ENCODE measurements at places on chromosomes 1 and 21.

DNA sequence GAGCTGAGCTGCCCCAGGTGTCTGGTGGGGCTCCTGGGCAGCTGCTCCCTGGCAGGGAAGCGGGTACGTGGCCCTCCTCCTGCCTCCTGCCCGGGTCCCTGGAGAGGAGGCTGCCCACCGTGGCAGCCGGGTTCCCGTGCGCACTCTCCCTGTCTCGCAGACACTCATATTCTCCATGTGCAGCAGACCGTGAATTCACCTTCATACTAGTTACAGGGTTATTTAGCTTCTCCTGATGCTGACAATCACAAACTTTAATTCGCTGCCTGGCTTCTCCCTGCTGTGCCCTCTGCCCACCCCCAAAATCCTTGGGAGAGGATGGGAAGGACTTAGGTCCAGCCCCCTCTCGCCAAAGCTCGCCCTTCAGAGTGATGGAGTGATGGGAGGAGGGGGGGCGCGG is 95.3 kb downstream of the CASZ1 start:
- DNase-seq: no peak

- no peak for DNase-seq
These were observed 15.7 kb upstream of the EDEM3 start for GRCh38 chr1:184770181-184770979.

- no peak for DNase-seq
These were observed 180.9 kb downstream of the PCP4 start for GRCh38 chr21:40047993-40048730.

DNA sequence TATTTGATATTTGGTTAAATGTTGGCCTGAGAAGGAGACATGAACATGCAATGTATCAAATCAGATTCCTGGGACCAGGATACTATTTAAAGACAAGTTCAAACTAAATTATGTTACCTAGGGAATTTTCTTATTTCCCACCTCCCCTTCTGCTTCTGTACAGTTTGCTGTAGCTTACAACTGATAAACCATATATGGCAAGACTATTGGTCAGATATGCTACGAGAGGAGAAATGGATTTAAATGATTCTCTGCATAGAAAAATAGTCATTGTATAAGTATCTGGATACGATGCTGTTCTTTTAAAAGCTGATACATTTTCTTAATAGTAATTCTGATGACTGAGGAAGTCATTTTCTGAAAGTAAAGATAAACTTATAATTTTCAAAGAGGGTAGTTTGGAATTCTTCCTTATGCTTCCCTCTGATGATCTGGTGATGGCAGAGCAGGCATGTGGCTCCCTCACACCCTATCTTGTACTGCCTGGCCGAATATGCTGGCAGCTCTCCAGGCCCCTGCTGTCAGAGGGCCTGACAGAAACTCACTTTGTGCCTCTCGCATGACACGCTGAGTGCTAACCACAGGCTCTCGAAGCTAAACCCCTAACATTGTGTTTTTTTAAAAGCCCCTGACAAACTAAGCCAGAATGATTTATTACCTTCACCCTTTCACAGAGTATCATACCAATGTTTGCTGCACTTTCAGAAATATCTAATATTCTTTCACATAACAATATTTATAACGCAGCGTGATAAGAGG is 19.4 kb downstream of the RRP15 start:
- DNase-seq: no peak

- DNase-seq: no peak
These were observed 4.7 kb downstream of the PGBD5 start for GRCh38 chr1:230421481-230421880.

GRCh38 chr21:29349702-29350101 is 51.0 kb downstream of the BACH1 start:
- no peak for DNase-seq

DNA sequence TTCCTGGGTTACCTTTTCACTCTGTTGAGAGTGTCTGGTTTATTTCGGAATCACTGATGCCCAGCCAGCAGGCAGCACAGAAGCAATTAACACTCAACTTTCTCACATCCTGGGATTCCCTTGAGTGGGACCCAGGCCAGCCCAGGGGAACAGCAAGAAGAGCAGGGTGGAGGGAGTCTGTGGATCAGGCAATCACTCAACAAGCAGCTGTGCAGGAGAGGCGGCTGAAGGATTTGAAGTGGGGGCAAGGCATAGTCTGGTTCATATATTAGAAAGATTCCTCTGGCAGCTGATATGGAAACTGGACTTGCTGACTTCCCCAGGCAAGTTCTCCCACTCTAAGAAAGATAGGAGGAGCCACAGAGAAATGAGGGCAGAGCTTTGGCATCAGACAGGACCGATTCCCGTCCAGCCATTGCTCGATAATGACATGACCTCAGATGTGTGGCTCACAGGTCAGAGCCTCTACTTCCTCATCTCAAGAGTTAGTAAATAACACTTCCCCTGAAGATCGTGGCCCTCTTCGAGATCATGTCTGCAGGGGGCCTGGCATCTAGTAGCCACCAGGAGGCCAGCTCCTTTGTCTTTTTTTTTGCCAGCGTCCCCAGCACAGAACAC is 12.4 kb downstream of the EPHA8 start:
- no peak for DNase-seq

DNA sequence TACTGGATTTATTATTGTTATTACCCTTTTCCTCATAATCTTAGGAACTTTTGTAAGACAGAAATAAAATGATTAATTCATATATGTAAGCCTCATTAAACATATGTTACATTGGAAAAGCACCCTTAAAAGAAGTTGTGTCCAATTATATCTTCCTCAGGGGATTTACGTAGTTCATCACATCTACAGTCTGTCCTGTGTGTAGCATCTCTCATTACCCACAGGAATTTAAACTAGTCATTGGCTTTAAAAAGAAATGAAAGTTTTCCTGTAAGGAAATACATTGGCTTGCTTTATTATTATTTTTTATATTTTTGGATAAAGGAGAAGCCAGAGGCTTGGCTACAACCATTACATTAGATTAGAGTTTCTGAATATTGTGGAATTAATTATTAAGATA is 56.1 kb downstream of the SWT1 start:
- no peak for DNase-seq

GRCh38 chr1:84913555-84913892 is 20.5 kb upstream of the LPAR3 start:
- peak; percentile 65 for DNase-seq

DNA sequence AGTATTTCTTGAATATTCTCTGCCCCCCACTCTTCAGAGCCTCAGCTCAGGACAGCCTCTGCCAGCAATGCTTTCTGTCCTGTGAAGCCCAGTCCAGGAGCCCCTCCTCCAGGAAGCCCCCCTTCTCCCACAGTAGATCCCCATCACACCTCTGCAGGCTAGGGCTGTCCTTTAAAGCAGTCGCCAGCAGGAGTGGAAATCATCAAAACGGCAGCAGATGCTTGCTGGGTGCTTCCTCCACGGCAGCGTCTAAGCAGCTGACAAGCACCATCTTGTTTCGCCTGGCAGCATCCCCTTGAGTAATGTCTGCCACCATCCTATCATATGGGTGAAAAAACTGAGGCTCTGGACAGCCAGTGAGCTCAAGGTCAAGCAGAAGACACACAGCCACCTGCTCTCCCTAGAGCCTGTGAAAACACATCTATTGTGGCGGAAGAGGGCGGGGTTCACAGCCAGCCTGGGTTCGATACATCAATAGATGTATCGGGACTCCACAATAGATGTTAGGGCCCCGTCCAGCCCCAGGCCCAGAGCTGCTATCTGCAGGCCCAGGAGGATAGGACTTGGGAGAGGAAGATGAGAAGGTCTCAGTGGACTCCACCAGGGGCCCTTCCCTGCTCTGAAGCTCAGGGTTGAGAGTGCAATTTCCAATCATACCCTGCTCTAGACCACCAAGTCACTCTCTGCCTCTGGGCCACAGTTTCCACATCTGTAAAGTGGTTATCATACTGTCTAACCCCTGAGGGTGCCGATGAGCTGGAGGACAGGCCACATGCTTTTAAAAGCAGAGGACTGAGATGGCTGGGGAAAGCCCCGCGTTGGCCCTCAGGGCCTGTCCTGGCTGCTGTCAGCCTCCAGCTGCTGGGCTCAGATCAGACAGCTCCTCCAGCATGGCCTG is 17.5 kb downstream of the RUNX3 start:
- DNase-seq: no peak

- no peak for DNase-seq
These were observed 10.0 kb downstream of the YBEY start for GRCh38 chr21:46295996-46296752.

- no peak for DNase-seq
These were observed 170.3 kb upstream of the DMRTA2 start for GRCh38 chr1:50593515-50593914.

GRCh38 chr1:167110586-167110985 is 16.7 kb downstream of the STYXL2 start:
- no peak for DNase-seq

- DNase-seq: no peak
These were observed 232.1 kb upstream of the KAZN start for GRCh38 chr1:14366091-14367018.

- DNase-seq: no peak
These were observed 63.5 kb upstream of the DMRTB1 start for GRCh38 chr1:53395671-53396215.
